Bladder microvascular endothelial cell (primary cell): ENCODE measurements at places on chromosomes 1 and 21. TPM values are rescaled to one million over a fixed set of nuclear protein-coding genes. Genes with fewer than 3 reads are reported as not detected.

The CGN gene
- total RNA-seq = under 0.01 and 0.13 TPM in 2 replicates

The CFAP45 gene
- total RNA-seq = 0.13 and 0.16 TPM in 2 replicates

The MANEAL gene
- total RNA-seq = 0.32 and 1.6 TPM in 2 replicates

The RNU1-2 gene
- 509 and 6,751 TPM in 2 replicates for total RNA-seq
